Mammary epithelial cell (primary cell): ENCODE measurements at places on chromosomes 7 and 10. TPM values are rescaled to one million over a fixed set of nuclear protein-coding genes. Genes with fewer than 3 reads are reported as not detected.

DNA sequence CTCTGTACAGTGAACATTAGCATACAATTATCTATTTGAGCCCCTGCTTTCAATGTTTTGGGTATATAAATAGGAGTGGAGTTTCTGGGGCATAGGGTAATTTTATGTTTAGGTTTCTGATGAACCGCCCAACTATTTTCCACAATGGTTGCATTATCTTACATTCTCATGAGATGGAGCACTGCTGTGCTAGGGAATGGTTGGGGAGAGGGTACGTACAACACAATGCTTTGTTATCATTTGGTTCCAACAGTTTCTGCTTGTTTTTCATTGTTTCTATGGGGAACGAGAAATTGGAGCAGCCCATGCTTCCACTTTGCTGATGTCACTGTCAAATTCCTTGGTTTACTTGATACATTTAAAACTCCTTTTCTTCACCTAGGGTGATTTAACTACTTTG lies 1115.3 kb downstream of the REEP3 start:
- DNase-seq, result no peak

- no peak for DNase-seq
These were observed 68.0 kb upstream of the INSIG1 start for GRCh38 chr7:155229548-155230168.

Gene SPDYE11
- polyA plus RNA-seq, result not detected

- DNase-seq, result no peak
These were observed 4.2 kb downstream of the PSAP start for GRCh38 chr10:71846816-71847215.

DNA sequence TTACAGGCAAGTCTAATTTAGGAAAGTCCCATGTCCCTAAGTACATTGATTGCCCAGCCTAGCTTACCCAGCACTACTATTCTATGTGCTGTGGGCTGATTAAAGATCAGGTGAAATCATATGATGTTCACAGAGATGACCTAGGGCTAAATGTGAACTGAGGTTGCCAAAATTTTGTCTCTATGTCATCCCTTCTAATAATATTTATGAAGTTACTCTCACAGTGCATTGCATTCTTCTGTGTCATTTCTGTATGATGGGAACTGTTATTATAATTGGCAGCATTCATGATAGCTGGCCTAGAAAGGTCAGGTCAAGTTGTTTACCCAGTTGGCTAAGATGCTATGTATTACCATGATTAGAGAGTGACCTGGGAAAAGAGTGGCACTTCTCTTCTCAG lies 2.8 kb upstream of the PDK4 start:
- no peak for DNase-seq

GRCh38 chr7:139482662-139483466 lies 609 bp downstream of the KLRG2 start:
- DNase-seq, result peak; percentile 20

DNA sequence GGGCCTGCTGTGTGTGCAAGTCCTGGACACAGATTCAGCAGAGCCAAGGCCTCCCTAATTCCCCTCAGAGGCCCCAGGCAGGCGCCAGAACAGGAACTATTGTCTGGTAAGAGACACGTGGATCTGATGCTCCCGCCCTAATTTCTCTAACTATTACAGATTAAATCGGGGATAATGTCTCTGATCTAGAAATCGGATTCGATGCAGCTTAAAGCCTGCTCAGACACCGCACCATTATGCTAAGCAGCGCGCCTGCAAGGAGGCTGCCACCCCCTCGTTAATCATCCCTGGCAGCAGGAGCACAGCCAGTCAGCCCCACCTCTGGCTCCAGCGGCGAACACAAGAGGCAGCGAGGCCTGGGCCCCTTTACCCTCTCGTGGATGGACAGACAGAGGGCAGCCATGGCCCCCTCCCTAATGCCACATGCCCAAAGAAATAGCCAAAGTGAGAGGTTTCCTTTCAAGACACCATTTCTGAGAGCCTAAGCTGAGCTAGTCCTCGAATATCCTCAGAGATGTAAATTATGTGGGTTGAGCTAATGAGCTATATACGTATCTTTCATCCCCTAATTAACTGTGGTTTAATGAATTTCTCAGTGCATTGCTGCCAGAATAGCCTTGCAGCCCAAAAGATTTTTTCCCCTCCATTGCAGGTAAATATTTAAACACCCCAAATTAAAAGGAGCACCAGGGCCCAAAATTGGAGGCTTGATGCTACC lies 122.1 kb downstream of the GRID1 start:
- no peak for DNase-seq

Gene C10orf53
- not detected for polyA plus RNA-seq

Gene CFAP46
- not detected for polyA plus RNA-seq

Gene RASA4B
- polyA plus RNA-seq, result 0.51 TPM

- DNase-seq, result no peak
These were observed 107.0 kb upstream of the INSIG1 start for GRCh38 chr7:155190688-155191087.

Gene PRSS37
- not detected for polyA plus RNA-seq

GRCh38 chr10:92470026-92470425 lies 103.9 kb downstream of the IDE start:
- DNase-seq, result no peak

- DNase-seq, result no peak
These were observed 63.6 kb downstream of the ADARB2 start for GRCh38 chr10:1673568-1674345.

Gene TMEM178B
- 0.01 TPM for polyA plus RNA-seq

DNA sequence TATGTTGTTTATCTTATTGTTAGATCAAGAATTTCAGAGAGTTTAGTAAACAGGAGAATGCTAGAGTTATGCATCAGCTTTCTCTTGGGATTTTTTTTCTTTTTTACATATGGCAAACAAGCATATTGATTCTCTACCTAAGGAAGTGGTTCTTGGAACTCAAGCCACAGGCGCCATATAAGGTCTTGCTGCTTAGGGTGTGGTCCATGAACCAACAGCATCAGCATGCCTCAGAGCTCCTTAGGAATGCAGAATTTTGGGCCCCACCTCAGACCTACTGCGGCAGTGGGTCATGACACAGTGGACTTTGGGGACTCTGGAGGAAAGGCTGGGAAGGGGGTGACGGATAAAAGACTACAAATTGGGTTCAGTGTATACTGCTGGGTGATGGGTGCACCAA lies 230.8 kb downstream of the SKAP2 start:
- DNase-seq, result no peak

Gene PPP1R3C
- polyA plus RNA-seq, result 2.7 TPM

DNA sequence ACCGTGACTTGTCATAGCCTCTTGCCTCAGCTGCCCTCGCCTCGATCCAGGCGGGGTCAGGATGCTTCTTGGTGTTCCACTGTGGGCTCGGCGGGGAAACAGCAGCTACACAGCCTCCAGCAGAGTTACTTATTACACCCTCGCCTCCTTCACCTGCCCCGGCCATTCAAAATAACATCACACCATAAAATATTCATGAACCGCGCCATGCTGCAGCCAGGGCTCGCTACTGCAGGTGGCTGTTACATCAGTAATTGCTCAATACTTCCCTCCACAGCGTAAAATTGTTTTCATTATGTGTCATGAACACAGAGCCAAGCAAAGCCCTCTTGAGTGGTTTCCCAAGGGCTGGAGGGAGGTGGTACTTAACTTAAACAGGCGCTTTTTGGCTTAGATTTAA lies 241.5 kb upstream of the SP8 start:
- peak; percentile 79 for DNase-seq

DNA sequence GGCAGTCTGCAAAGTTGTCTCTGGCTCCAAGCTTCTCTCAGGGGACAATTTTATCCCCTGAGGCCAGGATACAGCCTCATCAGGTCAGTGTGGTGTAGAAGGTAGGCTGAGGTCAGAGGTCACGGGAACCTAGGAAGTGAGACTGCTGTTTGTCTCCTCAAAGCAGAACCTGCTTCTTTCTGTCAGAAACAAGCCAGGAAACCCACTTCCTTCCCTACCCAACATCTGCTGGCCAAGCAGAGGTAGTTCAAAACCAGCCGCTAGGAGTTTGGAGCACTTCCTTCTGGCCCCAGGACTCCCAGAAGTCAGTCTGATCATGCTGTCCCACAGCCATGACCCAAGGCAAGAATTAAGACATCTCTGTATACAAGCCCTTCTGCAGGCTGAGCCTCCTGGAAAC lies 12.2 kb downstream of the CLRN3 start:
- DNase-seq, result no peak

Gene AKR1C2
- 40.3 TPM for polyA plus RNA-seq

DNA sequence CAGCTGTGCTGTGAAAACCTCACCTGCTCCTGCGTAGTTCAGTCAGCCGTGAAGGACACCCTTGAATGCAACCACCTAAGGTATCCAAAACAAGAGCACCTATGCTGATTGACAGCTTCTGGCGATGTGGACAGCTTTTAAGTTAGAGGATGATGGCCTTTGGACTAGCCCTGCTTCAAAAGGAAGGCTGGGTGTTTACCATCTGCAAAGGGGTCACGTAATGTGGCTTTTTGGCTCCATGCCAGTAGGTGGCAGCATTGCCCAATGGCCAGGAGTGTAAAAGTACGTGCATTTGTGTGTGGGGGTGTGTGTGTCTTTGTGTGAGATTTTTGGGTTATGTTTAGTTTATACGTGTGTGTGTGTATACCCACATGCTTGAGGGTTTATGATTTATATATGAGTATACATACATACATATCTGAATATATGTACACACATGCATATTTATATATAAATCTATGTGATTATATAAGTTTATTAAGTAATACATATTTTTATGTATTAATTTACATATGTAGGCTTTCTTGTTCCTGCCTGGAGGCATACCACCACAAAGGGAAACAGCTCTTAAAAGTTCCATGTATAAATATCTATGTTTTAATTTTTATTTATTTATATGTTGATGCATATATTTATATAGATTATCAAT lies 236.3 kb upstream of the ANKRD30A start:
- peak; percentile 31 for DNase-seq
